Panc1 (cell line): ENCODE measurements at places on chromosomes 5 and 9. TPM values are rescaled to one million over a fixed set of nuclear protein-coding genes. Genes with fewer than 3 reads are reported as not detected.

SPAAR gene
- total RNA-seq, result not detected

DMRT3 gene
- not detected for total RNA-seq

RXFP3 gene
- not detected for total RNA-seq

MRPS27 gene
- total RNA-seq, result 67.2 TPM

HMMR gene
- 42.5 TPM for total RNA-seq

GRCh38 chr9:86321373-86321772 lies 32.8 kb downstream of the TUT7 start:
- peaks cover 22% of the 10 kb centered on the region for H3K36me3 ChIP-seq
- no peak overlapping the region for H3K27ac ChIP-seq
- H3K27me3 ChIP-seq, result no peaks in the 10 kb centered on the region
- H3K4me1 ChIP-seq, result no peaks in the 10 kb centered on the region

GRCh38 chr5:65805089-65805488 lies 83.1 kb downstream of the NLN start:
- H3K4me1 ChIP-seq, result 0 out of 2 replicates have a peak, but pooled peaks cover 4% of the 10 kb centered on the region
- no peak overlapping the region for H3K4me3 ChIP-seq
- H3K36me3 ChIP-seq, result no peaks in the 10 kb centered on the region; the same call in 1 of the 2 replicates
- DNase-seq, result no peak

DNA sequence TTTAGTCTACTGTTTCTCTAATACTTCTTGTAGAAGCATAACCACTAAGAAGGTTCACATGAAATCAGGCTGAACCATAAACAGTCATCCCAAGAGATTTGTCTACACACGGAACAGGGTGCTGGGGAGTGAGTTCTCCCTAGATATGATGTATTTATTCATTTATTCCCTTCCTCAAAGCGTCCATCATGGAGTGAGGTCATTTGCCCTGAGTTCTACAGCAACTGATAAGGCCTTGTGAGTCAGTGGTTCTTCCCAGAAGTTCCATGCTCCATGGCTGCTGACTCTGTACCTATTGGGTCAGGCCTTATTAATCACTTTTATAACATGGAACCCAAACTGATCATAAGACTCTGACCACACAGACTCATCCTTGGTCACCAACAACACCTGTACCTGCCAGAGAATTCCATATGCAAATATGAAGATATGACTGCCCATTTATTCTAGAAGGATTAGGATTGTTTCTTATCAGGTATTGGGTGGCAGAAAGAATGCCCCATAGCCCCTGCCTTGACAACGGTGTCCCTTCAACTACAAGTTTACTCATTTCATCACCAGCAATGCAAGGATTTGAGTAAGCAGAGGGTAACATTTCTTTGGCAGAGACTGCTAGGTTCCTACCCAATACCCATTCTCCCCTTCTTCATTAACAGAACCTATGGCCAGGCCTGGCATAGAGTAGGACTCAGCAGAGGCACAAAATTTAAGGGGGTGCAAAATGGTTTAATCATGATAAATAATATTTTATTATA lies 118.1 kb downstream of the LHFPL2 start:
- no peaks in the 10 kb centered on the region for H3K27me3 ChIP-seq
- H3K36me3 ChIP-seq, result no peaks in the 10 kb centered on the region
- no peak overlapping the region for H3K4me3 ChIP-seq
- no peaks in the 10 kb centered on the region for H3K4me1 ChIP-seq
- no peak overlapping the region for H3K27ac ChIP-seq
- DNase-seq, result no peak

DNA sequence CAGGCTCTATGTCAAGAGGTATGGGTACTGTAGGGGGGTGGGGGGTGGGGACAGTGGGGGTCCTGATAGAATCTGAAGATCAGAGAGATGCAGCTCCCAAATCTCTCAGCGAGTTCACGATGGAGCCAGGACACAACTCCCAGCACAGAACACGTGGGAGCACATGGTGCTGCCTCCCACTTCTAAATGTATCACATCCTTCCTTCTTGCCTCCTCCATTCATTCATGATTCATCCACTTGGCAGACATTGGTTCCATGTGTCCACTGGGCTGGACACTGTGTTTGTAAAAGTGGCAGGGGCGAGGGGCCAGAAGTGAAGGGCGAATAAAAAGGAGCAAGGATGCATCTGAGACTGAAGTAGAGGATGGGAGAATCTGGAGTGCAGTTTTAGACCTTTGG lies 33.9 kb downstream of the SH3TC2 start:
- H3K27ac ChIP-seq, result no peak overlapping the region
- no peaks in the 10 kb centered on the region for H3K4me1 ChIP-seq
- no peak for DNase-seq
- no peak overlapping the region for H3K4me3 ChIP-seq
- H3K36me3 ChIP-seq, result no peaks in the 10 kb centered on the region
- no peaks in the 10 kb centered on the region for H3K27me3 ChIP-seq
